Naive thymus-derived CD4-positive, alpha-beta T cell (primary cell): ENCODE measurements at places on chromosomes 3 and 15. TPM values are rescaled to one million over a fixed set of nuclear protein-coding genes. Genes with fewer than 3 reads are reported as not detected.

DNA sequence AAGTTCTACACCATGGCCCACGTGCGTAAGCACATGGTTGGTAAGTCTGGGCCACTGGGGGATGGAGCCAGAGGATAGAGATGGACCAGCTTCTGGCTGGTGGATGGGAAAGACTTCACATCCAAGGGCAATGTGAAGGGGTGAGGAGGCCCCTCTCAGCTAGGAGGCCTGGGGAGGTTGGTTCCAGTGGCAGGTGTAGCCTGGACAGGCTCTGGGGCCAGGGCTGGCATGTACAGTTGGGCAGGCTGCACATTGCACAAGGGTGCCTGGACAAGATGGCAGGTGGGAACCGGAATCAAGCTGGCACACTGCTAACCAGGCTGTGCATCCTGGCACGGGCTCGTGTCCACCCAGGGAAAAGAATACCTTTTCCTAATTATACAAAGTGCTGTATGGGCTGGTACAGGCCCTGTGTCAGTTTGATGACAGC lies 8.1 kb downstream of the ZBTB47 start:
- no peaks in the 10 kb centered on the region for H3K4me1 ChIP-seq
- H3K27ac ChIP-seq: no peak overlapping the region
- no peak for DNase-seq
- no peaks in the 10 kb centered on the region for H3K36me3 ChIP-seq
- H3K27me3 ChIP-seq: no peaks in the 10 kb centered on the region

DNA sequence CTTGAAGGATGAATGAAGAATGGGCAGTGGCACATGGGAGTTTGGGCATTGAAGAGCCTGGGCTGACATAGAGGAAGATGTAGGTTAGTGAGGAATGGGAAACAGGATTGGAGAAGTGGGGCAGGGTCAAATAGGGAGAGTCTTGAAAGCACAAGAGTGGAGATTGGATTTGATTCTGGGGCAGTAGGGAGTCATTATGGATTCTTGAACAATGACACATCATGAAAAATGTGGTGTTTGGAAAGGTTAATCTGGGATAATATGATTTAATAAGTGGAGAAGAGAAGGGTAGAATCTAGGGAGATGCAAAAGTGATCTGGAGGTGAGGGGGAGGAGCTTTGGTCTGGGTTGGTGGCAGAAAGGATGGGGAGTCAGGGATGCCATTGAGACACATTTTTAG lies 45.4 kb upstream of the ROPN1 start:
- DNase-seq: no peak
- H3K4me1 ChIP-seq: no peaks in the 10 kb centered on the region
- H3K4me3 ChIP-seq: no peak overlapping the region
- peaks cover 5% of the 10 kb centered on the region for H3K27me3 ChIP-seq
- H3K36me3 ChIP-seq: no peaks in the 10 kb centered on the region

- no peaks in the 10 kb centered on the region for H3K27me3 ChIP-seq
- no peaks in the 10 kb centered on the region for H3K4me1 ChIP-seq
- no peak overlapping the region for H3K4me3 ChIP-seq
- H3K36me3 ChIP-seq: no peaks in the 10 kb centered on the region
- H3K27ac ChIP-seq: no peak overlapping the region
- peak; percentile 77 for DNase-seq
Observed at GRCh38 chr15:59751552-59752413, 62.7 kb upstream of the BNIP2 start.

DNA sequence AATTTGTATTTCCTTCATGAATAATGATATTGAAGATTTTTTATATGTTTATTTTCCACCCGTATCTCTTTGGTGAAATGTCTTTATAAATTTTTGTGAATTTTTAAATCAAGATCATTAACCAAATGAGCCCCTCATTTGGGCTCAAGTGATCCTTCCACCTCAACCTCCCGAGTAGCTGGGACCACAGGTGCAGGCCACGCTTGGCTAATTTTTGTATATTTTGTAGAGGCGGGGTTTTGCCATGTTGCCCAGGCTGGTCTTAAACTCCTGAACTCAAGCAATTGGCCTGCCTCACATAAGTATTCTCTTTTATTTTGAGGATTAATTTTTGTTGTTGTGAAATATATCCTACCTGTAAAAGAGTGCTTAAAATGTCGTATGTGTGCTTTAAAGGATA lies 4.9 kb downstream of the BBS4 start:
- no peak for DNase-seq
- H3K36me3 ChIP-seq: peaks cover 4% of the 10 kb centered on the region
- peaks cover 5% of the 10 kb centered on the region for H3K4me1 ChIP-seq

DNA sequence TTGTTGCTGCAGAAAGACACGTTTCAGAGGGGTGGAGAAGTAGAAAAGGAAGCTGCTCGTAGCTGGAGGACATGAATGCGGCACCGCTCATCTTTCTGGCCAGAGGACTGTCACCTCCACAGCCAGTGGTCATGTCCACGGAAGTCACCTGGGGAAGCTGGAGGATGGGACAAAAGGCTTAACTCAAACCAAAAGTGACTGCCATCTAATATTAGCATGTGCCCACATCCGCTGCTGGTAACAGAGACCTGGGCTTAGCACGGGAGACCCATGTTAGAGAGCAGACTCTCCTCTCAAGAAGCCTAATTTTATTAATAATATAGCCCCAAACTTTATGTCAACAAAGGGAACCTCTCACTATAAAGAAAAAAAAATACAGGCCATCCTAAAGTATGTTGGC lies 5.9 kb downstream of the MEX3B start:
- no peak overlapping the region for H3K4me3 ChIP-seq
- no peaks in the 10 kb centered on the region for H3K36me3 ChIP-seq
- DNase-seq: no peak
- no peaks in the 10 kb centered on the region for H3K27me3 ChIP-seq

DNA sequence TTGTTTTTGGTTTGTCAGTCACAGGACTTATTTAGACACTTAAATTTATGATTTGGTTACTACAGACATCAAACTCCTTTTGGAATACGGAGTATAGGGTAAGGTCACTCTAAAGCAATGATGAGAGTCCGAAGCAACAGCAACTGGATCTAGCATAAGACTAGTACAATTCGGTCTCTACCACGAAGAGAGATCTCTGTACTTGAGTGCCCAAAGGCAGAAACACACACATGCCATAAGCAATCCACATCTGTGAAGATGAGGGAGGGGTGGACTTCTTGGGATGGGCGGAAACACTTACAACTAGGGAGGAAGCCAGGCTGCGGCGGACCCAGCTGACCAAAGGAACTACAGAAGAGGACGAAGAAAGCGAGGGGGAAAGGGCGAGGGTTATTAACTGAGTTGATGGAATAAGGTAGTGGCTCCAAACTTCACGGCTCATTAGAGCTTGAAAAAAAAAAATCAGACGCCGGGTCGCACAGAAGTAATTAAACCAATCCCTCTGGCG lies 595 bp downstream of the DPH6 start:
- H3K27me3 ChIP-seq: no peaks in the 10 kb centered on the region
- H3K36me3 ChIP-seq: no peaks in the 10 kb centered on the region
- peak overlapping the region; percentile 93 for H3K27ac ChIP-seq
- peak overlapping the region; percentile 80 for H3K4me3 ChIP-seq
- peaks cover 13% of the 10 kb centered on the region for H3K4me1 ChIP-seq

- H3K27ac ChIP-seq: no peak overlapping the region
- no peaks in the 10 kb centered on the region for H3K36me3 ChIP-seq
- H3K4me3 ChIP-seq: no peak overlapping the region
- H3K27me3 ChIP-seq: no peaks in the 10 kb centered on the region
Observed at GRCh38 chr3:127744253-127744815, 71.6 kb downstream of the ABTB1 start.

DNA sequence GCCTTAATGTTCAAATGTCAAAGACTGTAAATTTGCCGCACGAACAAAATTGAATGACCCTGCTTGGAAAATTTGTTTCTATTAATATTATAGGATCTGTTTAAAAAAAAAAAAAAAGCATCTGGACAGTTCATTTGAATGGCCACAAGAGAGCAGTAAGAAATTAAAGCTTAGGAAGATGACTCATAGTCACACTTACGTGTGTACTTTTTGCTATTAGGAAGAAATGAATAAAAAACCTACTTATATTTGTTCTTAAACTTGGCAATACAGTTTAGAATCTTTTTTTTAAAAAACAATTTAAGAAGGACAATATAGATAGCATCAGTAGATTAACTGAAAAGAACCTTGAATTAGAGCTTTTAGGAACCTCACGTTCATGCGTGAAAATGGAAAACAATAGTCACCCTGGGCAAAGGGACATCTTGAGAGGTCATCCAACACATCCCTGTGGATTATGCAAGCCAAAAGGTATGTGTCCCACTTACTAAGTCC lies 621.8 kb downstream of the MECOM start:
- no peak overlapping the region for H3K4me3 ChIP-seq
- no peaks in the 10 kb centered on the region for H3K36me3 ChIP-seq
- no peak for DNase-seq
- H3K27ac ChIP-seq: no peak overlapping the region
- no peaks in the 10 kb centered on the region for H3K4me1 ChIP-seq
- no peaks in the 10 kb centered on the region for H3K27me3 ChIP-seq

GRCh38 chr3:68808563-68808962 lies 123.8 kb downstream of the TAFA4 start:
- no peak overlapping the region for H3K4me3 ChIP-seq
- no peak overlapping the region for H3K27ac ChIP-seq
- H3K36me3 ChIP-seq: no peaks in the 10 kb centered on the region
- DNase-seq: no peak

- no peak overlapping the region for H3K27ac ChIP-seq
- H3K4me1 ChIP-seq: no peaks in the 10 kb centered on the region
- no peaks in the 10 kb centered on the region for H3K36me3 ChIP-seq
- H3K27me3 ChIP-seq: no peaks in the 10 kb centered on the region
- no peak for DNase-seq
- no peak overlapping the region for H3K4me3 ChIP-seq
Observed at GRCh38 chr3:10674578-10674977, 141.4 kb upstream of the SLC6A11 start.

The TLR9 gene
- 2.5 TPM for total RNA-seq

The TRIM42 gene
- total RNA-seq: not detected

The PFKFB4 gene
- total RNA-seq: 3.7 TPM

The FETUB gene
- not detected in 2 replicates for total RNA-seq
